Karpas-422 (cell line): ENCODE measurements at places on chromosomes 7 and 10.
A peak's percentile ranks its signal among the peaks of the same experiment; 100 is the strongest.

DNA sequence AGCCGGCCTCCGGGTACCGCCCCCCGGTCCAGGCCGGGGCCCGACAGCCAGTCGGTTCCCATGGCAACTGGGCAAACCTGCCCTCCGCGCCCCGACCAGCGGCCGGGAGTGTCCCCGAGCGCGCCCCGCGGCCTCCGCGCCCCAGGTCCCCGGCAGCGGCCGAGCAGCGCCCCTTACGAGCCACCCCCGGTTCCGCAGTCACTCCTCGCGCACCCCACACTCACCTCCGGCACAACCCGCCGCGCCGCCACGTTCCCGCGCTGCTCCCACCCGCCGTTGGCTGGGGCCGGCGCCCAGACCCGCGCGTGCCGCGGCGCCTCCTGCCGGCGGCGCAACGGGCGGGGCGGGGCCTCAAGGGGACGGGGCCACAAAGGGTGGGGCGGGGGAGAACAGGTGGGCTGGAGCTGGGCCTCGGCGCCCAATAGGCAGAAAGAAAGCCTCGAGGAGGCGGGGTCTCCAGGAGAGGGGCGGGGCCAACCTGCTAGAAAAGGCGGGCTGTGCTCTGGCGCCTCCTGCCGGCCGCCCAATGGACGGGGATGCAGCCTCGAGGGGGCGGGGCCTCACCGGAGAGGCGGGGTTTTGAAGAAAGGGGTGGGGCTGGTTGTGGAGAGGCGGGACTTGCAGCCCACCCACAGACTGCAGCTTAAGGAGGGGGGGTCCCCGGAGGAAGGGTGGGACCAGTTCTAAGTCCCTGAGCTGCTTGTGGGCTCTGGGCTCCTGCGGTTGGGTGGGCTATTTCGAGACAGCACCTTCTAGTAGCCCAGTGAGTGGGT lies at the start of gene RADIL:
TSS of gene RADIL (minus strand) at position 345 of the 773 bp plus-strand sequence. CDS start 5,577 bp downstream, outside the sequence.
- H3K27ac ChIP-seq: no peak within 1 kb of the TSS
- no peaks in the 10 kb centered on the region for H3K27me3 ChIP-seq
- H3K4me3 ChIP-seq: no peak within 1 kb of the TSS
- H3K36me3 ChIP-seq: no peaks in the 10 kb centered on the region
- no peak for DNase-seq

- no peak for DNase-seq
- H3K27ac ChIP-seq: no peak overlapping the region
- H3K27me3 ChIP-seq: no peaks in the 10 kb centered on the region
- H3K4me3 ChIP-seq: no peak overlapping the region
Observed at GRCh38 chr10:51075873-51076229, 1.6 kb downstream of the PRKG1 start.

DNA sequence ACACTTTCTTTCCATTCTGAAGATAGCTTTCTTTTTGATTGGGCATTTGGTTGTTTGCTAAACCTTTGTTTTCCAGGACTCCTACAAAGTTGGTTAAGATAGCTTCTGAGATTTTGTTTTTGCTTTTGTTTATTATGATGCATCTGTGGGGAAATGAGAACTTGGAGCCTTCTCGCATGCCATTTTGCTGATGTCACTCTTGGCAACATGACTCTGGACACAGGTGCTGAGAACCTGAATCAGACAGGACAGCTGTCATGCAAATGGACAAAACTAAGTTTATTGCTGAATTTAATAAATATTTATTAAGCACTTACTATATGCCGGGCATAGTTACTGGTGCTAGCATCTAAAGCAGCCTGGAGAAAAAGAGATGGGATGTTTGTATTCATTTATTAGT lies 274.1 kb downstream of the ZEB1 start:
- H3K27ac ChIP-seq: no peak overlapping the region
- no peak overlapping the region for H3K4me3 ChIP-seq
- no peaks in the 10 kb centered on the region for H3K36me3 ChIP-seq
- DNase-seq: no peak
- peaks cover 3% of the 10 kb centered on the region; the same call in 1 of the 2 replicates for H3K4me1 ChIP-seq

- no peaks in the 10 kb centered on the region for H3K4me1 ChIP-seq
- no peak for DNase-seq
- H3K4me3 ChIP-seq: no peak overlapping the region
- no peaks in the 10 kb centered on the region for H3K36me3 ChIP-seq
- H3K27me3 ChIP-seq: no peaks in the 10 kb centered on the region
Observed at GRCh38 chr7:77393261-77393660, 22.9 kb downstream of the GSAP start.

DNA sequence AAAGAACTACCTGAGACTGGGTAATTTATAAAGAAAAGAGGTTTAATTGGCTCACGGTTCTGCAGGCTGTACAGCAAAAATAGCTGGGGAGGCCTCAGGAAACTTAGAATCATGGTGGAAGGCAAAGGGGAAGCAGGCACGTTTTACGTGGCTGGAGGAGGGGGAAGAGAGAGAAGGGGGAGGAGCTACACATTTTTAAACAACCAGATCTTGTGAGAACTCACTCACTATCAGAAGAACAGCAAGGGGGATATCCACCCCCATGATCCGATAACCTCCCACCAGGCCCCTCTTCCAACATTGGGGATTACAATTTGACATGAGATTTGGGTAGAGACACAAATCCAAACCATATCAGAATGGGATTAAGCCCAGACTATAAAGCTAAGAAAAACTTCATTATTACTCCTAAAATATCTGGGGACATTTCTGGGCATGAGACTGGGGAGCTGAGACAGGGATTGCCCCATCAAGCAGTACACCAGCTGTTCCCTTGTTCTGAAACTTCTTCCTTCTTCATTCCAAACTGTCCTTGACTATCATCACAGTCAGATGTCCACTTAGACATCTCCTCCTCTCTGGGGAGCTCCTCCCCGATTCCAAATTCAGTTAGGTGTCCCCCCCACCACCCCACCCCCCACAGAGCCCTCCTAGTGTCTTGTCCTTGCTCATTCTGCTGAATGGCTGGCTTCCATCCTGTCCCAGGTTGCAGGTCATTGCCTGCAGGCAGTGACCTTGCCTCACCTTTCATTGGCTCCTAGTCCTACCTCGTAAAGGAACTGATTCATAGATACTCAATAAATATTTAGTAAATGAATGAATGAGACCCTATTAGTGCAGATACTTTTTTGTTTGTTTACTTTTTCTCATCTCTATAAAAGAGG lies 132.6 kb downstream of the EVX1 start:
- no peaks in the 10 kb centered on the region for H3K36me3 ChIP-seq
- H3K27ac ChIP-seq: no peak overlapping the region
- DNase-seq: no peak
- no peak overlapping the region for H3K4me3 ChIP-seq
- peaks cover 16% of the 10 kb centered on the region for H3K4me1 ChIP-seq

DNA sequence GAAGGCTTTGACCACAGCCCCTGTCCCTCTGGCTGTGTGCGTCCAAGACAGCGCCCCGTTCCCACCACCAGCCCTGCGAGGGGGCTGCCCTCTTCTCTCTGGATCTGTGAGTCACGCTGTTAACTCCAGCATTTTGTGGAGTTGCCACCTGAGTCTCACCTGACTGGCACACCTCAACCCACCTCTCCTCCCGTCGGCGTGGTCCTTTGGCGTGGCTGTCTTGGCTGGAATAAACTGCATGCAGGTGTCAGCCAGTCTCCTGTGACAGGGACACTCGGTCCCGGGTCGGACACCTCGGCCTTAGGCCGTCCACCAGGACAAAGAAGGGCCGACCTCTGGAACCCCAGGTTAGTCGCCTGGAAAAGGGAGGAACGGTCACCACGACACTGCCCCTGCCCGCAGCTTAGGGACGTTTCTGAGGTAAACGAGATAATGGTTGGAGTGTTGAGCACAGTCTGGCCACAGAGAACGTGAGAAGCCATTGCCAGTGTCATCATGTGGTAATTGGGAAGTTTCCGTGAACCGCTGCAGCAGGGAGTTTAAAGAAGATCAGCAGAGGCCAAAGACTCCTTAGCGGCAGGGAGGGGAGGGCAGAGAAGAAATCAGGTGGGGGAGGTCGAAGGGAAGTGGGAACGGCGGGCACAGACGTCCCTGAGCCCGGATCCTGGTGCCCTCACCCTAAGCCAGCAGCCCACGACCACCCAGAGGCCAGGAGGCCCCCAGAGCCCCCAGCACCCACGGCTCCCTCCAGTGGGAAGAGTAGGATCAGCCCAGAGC lies 73.6 kb upstream of the FAM20C start:
- no peak overlapping the region for H3K4me3 ChIP-seq
- no peak for DNase-seq
- no peaks in the 10 kb centered on the region for H3K4me1 ChIP-seq
- no peak overlapping the region for H3K27ac ChIP-seq
- H3K27me3 ChIP-seq: no peaks in the 10 kb centered on the region

GRCh38 chr10:87816163-87816897 lies 1.7 kb downstream of the ATAD1 start:
- H3K4me1 ChIP-seq: peaks cover 32% of the 10 kb centered on the region
- peaks cover 28% of the 10 kb centered on the region for H3K36me3 ChIP-seq
- no peaks in the 10 kb centered on the region for H3K27me3 ChIP-seq
- H3K27ac ChIP-seq: peak overlapping the region; percentile 88
- peak overlapping the region; percentile 88 for H3K4me3 ChIP-seq
